ENCODE measurements at places on chromosomes 7 and 10.
A peak's percentile ranks its signal among the peaks of the same experiment; 100 is the strongest.

GRCh38 chr7:72336632-72337389 is 75.3 kb downstream of the CALN1 start:
- DNase-seq, result no peak

- no peak for DNase-seq
Measured at GRCh38 chr7:56115852-56116538, at the start of gene NUPR2. Gene NUPR2 (minus strand): TSS chr7:56116417. CDS start chr7:56116314, 103 bp downstream.

GRCh38 chr7:81155654-81156373 is 237.0 kb upstream of the SEMA3C start:
- DNase-seq, result no peak

- no peak for DNase-seq
Measured at GRCh38 chr7:95929710-95930280, 157.4 kb downstream of the DYNC1I1 start.

DNA sequence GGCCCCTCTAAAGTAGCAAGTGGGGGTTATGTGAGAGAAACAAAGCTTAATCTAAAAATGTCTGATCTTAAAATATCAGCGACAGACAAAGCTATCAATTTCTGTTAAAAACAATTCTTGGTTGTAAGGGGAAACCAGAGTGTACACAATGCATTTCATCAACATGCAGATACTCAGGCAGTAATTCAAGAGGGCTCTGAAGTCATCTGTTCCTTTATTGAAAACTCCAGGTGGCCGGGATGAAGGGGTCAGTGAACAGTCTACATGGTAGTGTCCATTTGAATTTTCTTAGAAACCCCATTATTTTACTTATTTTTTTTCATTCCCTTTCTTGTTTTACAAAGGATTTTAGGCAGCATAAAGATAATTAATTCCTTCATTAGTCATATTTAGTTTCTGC is 36.7 kb upstream of the BTBD16 start:
- no peak for DNase-seq

DNA sequence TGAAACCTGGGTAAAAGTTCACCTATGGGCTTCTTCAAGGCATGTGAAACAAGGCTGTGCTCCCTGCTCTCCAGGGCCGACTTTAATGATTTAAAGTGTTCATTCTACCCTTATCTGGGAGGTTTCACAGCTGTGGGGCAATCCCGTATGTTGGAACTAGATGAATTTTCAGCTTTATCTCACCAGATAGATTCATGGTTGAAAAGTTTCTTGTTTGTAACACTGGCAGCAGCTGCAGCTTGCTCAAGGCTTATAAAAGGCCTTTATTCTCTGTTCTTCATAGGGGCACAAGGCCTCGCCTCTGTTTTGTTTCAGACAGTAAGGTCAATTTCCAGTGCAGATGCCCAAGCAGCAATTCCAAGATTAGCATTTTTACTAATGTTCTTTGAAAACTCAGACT is 70.4 kb upstream of the DNAJB12 start:
- DNase-seq, result no peak

DNA sequence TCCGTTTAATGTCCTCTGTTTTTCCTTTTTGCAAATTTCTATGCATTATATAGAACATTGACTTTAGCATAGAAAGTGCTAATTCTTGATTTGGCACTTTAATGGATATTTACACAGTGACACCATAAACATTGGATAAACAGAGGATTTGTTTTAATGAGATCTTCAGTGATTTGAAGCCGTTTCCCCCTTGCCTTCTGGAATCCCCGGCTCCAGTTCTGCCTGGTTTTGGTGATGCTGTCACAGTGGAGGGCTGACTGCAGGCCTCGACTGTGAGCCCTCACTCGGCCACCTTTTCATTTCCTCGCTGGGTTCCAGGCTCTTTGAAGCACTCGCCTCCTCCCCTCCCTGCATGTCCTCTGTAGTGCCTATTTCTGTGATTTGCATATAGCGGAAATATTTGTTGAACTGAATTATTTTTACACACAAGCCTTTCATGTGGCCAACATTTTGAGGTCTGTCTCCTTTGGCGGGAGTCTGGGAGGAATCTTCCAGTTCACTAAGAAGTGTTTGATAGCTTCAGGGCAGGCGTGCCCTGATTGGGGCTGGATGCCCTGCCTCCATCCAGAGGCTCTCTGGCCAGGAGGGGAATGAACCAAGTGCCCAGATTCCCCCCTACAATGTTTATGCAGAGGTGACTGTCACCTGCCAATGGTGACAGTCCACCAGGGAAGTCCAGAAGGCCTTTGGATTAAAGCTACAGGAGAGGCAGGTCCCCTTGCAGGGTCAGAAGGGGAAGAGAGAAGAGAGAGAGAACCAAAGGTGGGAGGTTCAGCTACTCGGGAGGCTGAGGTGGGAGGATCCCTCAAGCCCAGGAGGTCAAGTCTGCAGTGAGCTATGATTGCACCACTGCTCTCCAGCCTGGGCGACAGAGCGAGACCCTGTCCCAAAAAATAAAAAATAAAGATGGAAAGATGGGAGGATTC is 67.5 kb downstream of the CUX1 start:
- DNase-seq, result no peak

- no peak for DNase-seq
Measured at GRCh38 chr10:47339186-47339735, 8.9 kb upstream of the RBP3 start.

DNA sequence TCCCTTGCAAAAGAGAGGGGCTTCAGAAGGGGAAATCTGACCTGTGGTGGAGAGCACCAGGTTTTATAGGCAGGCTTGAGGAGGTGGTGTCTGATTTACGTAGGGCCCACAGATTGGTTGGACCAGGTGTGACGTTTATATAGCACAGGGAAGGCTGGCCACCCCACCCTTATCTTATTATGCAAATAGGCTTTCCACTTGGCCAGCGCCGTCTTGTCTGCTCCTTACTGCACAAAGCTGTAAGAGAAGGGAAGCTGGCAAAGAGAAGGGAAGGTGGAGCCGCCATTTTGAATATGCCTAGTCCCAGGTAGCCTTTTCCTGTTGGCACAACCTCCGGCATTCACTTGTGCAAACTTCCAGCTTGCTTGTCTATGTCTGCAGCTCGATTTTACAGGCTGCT is 221.4 kb downstream of the GATA3 start:
- no peak for DNase-seq

GRCh38 chr10:43198682-43199005 is 60.4 kb downstream of the CSGALNACT2 start:
- peak; percentile 4 for DNase-seq

- no peak for DNase-seq
Measured at GRCh38 chr10:27826369-27826768, 80.8 kb upstream of the MKX start.

GRCh38 chr10:2839081-2839725 is 228.1 kb upstream of the PFKP start:
- no peak for DNase-seq

- DNase-seq, result no peak
Measured at GRCh38 chr7:4837803-4838625, 23.8 kb downstream of the PAPOLB start.

DNA sequence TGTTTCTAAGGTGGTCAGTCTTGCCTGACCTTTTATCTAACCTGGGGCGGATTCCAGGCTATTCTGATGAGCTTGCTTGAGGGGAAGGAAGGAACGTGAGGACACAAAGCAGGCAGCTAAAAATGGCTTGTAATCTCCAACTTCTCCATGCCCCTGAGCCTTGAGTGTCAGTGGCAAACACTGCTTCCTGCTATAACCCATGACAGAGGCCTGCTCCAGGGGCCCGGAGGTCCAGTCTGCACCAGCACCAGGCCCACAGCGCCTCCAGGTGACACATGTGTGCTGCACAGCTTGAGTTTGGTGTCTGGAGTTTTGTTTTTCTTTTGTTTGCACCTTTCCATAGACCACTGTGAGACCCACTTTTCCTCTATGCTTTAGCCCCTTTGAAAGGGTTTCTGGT is 207.9 kb downstream of the PAXIP1 start:
- no peak for DNase-seq

DNA sequence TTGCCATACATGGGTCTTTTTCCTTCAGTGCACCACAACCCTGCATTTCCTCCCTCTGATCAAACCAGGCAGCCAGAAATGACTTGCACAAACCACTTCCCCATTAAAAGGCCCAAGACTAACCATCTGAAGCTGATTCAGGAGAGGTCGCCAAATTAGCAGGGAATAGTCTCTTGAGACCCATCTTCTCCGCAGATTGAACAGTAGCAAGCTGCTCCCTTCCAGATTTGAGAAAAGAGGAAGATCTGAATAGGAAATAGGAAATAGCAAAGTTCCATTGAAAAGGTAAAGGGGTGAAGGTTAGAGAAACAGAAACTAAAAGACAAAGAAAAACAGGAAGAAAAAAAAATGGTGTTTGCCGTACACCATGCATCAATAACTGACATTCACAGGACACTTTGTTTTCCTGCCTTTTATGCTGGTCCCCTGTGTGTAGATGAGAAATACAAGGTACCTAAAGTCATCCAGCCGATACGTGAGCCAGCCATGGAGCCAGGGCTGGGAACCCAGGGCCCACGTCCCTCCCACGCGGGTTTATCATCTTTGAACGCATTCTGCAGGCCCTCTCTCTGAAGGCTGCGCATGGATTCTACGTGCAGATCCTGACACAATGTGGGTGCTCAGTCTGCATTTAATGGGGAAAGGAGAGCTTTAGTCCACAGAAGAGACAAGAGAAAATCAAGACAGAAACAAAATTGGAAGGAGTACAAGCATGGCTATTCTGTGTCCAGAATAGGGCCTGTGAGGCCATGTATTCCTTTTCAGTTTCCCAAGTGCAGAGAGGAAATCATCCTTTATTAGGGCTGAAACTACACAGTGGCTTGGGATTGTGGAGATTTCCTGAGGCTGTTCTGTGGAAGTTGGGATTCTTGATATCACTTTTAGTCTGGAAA is 268.4 kb upstream of the NPVF start:
- peak; percentile 73 for DNase-seq

DNA sequence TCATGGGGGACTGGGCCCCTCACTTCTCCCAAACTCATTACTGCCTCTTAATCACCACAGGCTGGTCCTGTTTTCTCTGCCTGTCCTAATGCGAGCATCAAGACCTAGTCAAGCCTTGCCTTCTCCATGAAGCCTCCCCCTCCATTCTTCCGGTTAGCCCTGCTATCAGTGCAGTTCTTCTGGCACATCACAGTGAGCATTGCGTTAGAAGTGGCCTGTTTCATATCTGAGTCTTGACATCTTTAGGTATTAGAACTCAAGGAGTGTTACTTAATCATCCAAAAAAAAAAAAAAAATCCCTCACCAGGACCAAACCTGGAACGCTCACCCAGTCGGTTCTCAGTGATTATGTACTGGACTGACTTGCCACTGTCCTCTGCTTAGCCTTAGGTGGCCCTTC is 17.4 kb downstream of the SNX10 start:
- DNase-seq, result no peak

DNA sequence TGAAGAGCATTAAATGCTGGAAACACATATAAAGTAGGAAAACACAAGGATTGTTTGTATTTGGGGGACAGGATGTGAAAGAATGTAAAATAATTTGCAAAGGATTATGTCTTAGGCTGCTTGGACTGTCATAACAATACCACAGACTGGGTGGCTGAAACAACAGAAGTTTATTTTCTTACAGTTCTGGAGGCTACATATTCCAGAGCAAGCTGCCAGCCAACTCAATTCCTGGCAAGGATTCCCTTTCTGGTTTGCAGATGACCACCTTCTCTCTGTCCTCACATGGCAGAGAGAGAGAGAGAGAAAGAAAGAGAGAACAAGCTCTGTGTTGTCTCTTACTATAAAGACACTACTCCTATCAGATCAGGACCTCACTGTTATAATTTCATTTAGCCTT is 8.8 kb upstream of the LAMB4 start:
- no peak for DNase-seq

DNA sequence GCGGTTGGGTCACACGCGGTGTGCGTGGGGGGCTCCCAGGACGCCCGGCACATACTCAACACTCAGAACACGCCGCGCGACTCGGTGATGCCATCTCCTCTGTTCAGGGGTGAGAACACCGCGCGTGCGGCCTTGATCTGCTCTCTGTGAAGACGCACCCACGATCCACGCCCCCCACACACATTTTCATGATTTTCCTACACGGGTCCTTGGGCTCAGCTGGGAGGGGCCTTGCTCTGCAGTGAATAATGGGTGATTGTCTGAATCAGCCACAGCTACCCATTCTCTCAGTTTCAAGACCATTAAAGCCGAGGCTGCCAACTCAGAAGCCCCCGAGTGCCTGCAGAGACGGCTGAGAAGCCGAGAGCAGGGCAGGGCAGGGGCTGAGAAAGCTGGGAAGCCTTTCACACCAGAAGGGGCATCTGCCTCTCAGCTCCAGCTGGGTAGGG is 54.3 kb upstream of the PDGFA start:
- DNase-seq, result no peak

DNA sequence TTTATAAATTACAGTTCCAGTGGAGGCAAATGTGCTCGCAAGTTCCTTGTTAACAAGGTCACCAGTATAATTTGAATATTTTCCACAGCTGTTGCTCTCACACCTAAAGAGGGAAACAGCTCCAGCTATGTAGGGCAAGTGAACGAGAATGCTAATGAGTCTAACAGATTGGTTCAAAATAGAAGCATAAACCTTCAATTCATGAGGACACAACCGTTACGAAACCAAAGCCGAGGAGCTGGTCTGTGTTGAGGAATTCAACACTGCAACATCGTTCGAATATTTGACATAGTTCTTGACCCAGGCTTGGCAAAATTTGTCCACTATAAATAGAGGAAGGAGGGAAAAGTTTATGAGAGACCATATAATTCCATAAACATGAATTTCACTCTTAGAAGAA is 161.3 kb downstream of the KLF6 start:
- DNase-seq, result no peak

- DNase-seq, result no peak
Measured at GRCh38 chr10:1343176-1343575, 287.0 kb downstream of the WDR37 start.

- DNase-seq, result no peak
Measured at GRCh38 chr7:44078521-44078920, 3.8 kb downstream of the POLM start.

GRCh38 chr7:138549082-138549481 is 89.0 kb downstream of the TRIM24 start:
- no peak for DNase-seq

GRCh38 chr7:28236560-28236959 is 56.0 kb upstream of the JAZF1 start:
- DNase-seq, result no peak
